H7 (cell line): ENCODE measurements at places on chromosomes 11 and 22. TPM values are rescaled to one million over a fixed set of nuclear protein-coding genes. Genes with fewer than 3 reads are reported as not detected.

Gene POLR2F
- total RNA-seq = 47.7 and 80.8 TPM in 2 replicates

Gene CST6
- total RNA-seq = 0.48 TPM in 1 of 2 replicates, not detected in the other

- DNase-seq = peak; percentile 88
Observed at GRCh38 chr11:119983240-119983732, 154.6 kb downstream of the TRIM29 start.

- DNase-seq = peak; percentile 33
Observed at GRCh38 chr11:18936002-18936673, 3.1 kb downstream of the MRGPRX1 start.

DNA sequence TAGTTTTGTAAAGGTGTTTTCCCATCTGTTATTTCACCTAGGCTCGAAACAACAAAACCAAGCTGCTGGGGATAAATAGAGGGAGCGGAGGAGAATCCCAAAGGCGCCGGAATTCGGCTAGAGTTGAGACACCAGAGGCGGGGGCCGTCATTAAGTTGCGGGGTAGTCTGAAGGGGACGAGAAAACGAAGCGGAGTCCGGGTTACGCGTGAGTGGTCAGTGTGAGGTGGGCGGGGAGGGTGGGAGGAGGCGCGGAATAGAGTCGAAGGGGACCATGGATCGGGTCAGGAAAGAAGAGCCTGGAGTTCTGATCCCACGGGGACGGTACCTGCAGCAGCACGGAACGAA lies 361 bp downstream of the SRPRA start:
- DNase-seq = peak; percentile 77

- no peak for DNase-seq
Observed at GRCh38 chr11:103016031-103016430, 60.5 kb upstream of the MMP13 start.
